Stimulated activated CD8-positive, alpha-beta memory T cell treated with anti-CD3 and anti-CD28 coated beads, Interleukin-4, amount 100 ng/mL, for 1 hour (primary cell): ENCODE measurements at places on chromosomes 11 and 22.

GRCh38 chr11:122105044-122105758 lies 10.8 kb downstream of the BLID start:
- no peak for DNase-seq

DNA sequence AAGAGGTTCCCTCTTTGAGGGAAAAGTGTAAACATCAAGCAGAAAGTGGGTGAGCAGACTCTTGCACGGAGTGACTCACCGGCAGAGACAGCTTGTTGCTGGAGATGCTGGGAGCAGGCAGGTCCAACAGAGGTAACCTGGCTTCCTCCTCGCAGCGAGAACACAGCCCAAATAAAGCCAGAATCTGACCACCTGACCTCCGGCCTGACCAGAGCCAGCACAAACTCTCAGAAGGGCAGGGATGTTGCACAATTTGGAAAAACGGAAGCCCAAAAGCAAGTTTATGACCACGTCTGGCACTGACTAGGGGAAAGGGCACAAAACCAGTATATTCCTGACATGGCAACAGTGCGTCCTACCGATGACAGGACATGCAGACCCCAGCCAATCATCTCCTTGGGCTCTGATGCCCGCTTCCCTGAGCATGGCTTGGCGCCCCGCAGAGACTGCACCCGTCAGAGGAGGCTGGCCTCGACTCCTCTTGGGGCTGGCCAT lies 5.4 kb downstream of the SMCO4 start:
- DNase-seq, result no peak

DNA sequence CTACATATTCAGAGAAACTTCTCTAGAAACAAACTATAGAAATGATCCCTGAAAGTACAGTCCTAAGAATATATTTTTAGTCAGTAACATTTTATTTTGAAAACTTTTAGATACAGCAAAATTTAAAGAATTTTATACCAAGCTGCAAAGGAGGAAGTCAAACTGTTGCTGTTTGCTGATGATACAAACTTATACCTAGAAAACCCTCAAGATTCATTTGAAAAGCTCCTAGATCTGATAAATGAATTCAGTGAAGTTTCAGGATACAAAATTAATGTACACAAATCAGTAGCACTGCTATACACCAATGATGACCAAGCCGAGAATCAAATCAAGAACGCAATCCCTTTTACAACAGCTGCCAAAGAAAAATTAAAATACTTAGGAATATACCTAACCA lies 10.1 kb downstream of the ZBTB44 start:
- no peak for DNase-seq

- DNase-seq, result no peak
Observed at GRCh38 chr11:100827934-100828661, 141.0 kb downstream of the ARHGAP42 start.

GRCh38 chr22:31313366-31314147 lies 21.3 kb upstream of the PIK3IP1 start:
- peak; percentile 51 for DNase-seq

- no peak for DNase-seq
Observed at GRCh38 chr11:93020248-93021046, 51.0 kb downstream of the MTNR1B start.

- no peak for DNase-seq
Observed at GRCh38 chr22:24938741-24939341, 7.7 kb downstream of the LHFPL7 start.

DNA sequence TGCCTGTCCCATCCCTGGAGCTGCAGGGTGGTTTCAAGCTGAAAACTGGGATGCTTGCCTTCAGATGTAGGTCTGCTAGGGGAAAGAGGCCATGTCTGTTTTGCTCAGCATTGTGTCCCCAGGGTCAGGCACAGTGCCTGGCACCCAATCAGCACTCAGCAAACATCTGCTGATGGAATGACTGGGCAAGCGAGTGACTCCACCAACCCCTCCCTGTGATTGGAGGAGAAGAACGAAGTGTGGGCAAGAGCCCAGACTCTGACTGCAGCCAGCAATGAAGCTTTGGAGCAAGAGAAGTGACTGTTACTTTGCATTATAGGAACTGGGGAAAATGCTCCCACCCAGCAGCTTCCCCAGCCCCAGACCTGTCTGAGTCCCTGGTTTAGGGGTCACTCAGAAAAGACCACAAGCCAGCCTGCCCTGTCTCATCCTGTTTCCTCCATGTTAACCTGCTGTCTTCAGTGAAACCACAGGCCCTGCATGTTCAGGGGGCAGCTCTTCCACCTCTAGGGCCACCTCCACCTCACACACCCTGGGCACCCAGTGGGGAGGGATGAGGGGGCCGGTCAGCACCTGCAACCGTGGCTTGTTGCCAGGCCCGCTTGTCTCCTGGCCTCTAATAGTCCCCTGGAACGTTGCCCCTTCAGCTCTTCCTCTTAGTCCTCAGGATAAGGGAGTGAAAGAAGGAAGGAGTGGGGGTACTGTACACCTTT lies 147.4 kb downstream of the TRIM29 start:
- no peak for DNase-seq

GRCh38 chr11:130518164-130518680 lies 69.8 kb downstream of the ADAMTS15 start:
- no peak for DNase-seq

DNA sequence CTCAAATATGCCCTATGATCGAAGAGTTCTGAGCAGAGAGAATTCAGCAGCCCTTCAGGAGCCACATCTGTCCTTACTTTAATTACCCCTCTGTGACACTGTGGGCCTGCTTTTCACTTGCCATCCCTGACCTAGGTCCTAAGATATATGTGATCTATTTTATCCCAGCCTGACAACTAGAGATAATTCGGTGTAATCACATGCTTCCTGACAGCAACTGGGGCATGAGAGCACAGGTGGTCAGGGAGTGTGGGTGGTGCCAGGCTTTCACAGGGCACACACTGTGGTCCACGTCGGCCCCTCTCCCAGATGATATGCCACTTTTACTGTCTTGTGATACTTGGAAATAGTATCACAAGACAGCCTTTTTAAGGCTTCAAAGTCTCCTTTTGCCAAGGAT lies 3.9 kb downstream of the TUBA8 start:
- no peak for DNase-seq

- DNase-seq, result no peak
Observed at GRCh38 chr11:44334356-44335004, 24.5 kb upstream of the ALX4 start.

DNA sequence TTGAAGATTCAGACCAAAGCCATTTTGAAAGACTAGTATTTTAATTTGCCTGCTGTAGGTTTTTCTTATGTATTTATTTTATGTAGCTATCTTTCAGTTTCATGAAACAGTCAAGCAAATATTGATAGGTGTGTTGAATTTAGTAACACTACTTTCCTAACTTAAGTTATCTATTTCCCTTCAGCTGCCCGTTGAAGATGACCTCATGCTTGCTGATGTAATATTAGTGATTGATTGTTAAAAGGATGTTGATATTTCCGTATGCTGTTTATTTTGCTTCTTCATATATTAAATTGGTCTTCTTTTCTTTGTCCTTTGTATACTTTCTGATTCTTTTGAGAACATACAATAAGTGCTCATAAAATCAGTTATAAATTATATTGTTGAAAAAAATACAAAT lies 86.8 kb upstream of the CHORDC1 start:
- DNase-seq, result no peak
